ENCODE measurements at places on chromosomes 3 and 15.
A peak's percentile ranks its signal among the peaks of the same experiment; 100 is the strongest.

DNA sequence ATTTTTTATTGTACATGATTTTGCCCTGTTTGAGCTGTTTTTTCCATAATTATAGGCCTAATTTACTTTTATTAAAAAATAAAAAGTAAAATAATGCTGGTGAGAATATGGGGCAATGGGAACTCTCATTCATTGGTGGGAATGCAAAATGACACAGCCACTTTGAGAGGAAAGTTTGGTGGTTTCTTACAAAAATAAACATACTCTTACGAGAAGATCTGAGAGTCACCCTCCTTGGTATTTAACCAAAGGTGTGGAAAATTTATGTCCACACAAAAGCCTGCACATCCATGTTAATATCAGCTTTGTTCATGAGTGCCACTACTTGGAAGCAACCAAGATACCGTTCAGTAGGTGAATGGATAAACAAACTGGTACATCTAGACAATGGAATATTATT is 9.8 kb downstream of the MUC13 start:
- no peak for DNase-seq

- peak; percentile 87 for DNase-seq
Observed at GRCh38 chr3:4751502-4752101, 227.6 kb upstream of the BHLHE40 start.

- DNase-seq, result no peak
Observed at GRCh38 chr3:119601154-119601553, 3.5 kb downstream of the PLA1A start.

GRCh38 chr3:16430717-16431630 is 82.5 kb downstream of the RFTN1 start:
- no peak for DNase-seq

DNA sequence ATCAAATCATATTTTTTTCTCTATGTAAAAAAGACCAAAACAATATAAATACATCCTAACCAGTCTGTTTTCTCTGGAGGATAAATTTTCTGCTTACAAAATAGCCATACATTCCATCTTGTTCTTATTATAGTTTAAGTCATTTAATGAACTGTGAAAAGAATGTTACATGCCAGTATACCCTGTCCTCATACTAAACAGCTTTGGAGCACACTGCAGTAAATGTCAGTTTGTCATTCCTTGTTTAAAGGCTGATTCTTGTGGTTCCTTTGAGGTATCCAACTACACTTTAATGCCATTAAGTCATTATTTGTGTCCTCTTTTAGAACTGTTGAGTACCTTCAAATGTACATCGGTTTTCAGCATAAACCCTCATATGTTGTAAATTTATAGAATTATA is 52.7 kb upstream of the DCBLD2 start:
- DNase-seq, result peak; percentile 49

- peak; percentile 16 for DNase-seq
Observed at GRCh38 chr15:65738649-65739048, 53.4 kb downstream of the DENND4A start.

DNA sequence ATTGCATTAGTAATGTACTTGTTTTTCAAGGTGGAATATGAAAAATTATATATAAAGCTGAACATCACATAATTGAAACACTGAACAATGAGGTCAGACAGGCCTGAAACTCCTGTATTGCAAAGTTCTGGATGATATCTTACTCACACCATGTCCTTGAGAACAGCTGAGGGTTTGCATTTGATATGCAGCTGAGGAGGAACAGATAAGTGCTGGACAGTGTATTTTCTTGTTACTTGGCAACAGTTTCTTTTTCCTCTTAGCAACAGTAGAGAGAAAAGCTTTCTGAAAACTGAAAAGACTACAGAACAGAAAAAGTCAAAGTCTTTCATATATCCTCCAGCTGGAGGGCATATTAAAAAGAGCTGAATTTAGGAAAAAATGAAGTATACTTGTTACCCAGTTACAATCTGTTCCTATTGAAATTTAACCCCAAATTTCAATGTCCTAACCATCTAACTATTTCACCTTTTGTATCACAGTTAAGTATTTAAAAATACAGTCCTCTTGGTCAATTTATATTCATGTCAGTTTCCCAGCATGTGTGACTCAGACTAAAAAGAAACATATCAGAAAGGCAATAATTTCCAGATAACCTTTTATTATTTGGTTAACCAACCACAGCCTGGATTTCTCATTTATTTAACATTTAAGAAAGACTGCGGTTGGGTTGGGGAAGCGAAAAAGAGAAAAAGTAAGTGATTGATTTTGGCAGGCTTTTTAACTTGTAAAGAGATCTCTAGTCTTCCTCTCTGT is 733.0 kb upstream of the DPPA4 start:
- DNase-seq, result peak; percentile 0

DNA sequence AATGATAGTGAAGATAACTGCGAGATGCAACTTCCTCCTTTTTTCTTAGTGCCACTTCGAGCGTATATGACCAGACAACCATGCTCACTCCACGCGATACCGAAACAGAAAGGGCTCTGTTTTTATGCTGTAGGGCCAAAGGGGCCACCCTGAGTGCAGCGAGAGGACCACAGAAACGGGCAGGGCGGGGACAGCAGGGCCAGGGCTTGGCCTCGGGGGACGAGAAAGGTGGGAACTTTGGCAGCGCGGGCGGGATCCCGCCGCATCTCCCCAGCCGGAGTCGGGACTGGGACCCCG is 483 bp downstream of the VPS13C start:
- peak; percentile 58 for DNase-seq

GRCh38 chr3:122681974-122682409 is 1.4 kb downstream of the PARP14 start:
- DNase-seq, result no peak

DNA sequence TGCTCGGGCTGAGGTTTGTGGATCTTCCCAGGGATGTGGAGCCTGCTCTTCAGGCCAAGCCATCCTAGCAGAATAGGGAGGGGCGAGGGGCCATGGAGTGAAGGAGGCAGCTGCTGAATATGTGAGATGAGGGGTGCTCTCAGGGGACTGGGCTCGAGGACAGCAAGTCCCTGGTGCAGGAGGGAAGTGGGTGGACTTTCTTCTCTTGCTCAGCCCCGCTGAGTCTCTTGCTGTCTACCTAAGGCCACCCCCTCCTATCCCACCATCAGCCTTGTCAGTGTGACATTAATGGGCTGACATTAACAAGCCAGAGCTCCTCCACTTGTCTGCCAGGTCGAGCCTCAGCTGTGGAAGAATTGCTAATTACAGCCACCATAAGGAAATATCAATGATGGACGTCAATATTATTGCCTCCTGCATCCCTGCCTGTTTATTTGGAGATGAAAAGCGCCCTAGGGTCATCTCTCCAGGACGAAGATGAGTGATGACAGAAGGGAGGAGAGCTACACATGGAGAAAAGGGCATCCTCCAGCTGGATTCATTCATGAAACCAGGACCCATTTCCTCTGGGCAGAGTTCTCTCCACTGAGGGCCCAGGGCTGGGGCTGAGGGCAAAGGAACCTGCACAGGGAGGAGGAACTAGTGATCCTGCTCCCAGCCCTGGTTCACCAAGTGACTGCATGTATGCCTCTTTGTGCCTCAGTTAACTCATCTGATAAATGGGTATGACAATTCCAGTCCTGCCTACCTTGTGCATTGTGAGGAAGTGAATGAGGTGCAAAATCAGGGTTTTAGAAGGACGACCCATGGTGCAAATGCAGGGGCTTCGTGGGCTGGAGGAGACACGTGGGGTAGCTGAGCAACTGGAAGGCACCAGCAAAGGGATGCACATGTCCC is 34.9 kb upstream of the LINGO1 start:
- DNase-seq, result no peak

DNA sequence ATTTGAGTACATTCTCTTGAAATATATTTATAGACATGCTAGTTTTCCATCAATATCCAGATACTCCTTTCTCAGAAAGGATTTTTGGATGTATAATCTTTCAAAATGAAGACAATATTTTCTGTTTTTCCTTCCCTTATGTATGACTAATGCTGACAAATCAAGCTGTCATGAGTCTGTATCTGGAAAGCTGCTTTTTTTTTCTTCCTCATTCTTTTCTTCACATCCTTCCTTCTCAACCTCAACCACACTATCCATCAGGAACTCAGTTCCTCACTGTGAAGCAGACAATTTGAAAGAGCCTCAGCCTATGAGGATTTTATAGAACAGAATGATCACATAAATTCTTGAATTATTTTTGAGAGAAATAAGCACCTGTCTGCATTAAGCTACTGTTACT is 335.9 kb upstream of the EPHA6 start:
- DNase-seq, result peak; percentile 29
